ENCODE measurements at places on chromosomes 16 and 17.

GRCh38 chr17:55783684-55784245, 32.9 kb downstream of the PCTP start:
- DNase-seq: peak; percentile 86

GRCh38 chr16:29734786-29735185, 11.0 kb downstream of the C16orf54 start:
- DNase-seq: no peak

DNA sequence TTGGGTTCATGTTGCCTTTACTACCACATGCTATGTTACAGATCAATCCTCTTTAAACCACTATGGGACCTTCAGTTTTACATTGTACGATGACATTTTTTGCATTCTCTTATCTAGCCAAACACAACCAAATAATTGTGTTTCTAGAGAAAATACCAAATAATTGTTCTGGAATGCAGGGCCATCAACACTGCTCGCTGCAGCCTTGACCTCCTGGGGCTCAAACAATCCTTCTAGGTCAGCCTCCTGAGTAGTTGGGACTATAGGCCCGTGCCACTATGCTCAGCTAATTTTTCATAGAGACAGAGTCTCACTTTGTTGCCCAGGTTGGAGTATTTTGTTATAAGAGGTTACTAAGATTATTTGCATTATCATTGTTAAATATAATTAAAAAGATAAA, 237.5 kb upstream of the PMFBP1 start:
- no peak for DNase-seq

DNA sequence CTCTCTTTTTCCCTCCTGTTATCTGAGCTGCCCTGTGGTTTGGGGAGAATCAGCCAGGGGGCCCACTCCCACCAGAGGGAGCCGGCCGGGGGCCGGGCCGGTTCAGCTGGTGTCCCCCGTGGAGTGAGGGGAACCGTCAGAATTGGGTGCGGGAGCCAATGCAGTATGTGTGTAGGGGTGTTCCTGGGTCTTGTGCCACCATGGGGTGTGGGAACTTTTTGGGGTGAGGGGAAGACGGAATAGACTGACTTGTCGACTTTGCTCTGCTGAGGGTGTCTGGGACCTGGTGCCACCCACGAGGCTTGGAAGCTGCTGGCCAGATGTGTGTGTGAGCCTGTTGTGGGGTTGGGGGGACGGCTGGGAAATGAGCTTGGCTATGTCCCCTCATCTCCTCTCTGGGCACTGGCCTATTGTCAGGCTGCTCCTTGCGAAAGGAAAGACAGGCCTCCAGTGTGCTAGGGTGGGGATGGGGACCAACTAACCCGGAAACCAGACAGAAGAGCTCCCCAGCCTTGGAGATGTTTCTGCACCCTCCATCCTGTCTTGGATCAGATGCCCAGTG, 9.9 kb downstream of the RARA start:
- no peak for DNase-seq

DNA sequence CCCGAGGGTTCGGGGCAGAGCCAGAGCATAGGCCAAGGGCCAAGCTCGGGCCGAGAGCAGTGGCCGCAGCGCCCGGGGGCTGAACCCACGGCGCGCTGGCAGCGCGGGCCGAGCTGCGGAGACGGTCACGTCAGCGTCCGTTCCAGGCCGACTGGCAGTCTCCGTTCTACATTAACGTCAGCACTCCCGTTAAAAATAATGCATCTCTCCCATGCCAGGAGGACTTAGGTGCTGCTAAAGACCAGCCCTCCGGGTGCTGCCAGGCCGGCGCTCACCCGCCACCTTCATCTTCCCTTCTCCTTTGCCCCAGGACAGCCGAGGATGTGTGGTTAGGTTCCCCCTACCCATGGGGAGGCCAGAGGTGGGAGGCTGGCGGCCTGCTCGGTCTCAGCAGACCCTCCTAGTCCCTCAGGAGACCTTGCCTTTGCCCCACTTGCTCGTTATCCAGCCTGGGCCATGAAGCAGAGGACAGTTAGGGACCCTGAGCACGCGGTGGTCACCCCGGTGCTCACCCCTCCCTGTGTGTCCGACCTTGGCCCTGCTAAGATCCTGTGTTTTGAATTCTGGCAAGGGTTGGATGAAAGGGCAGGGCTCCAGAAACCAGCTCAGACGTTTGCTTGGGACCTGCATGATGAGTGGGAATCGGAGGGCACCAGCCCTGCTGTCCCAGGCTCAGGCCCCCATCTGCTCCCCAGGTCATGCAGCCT, 572 bp downstream of the MPG start:
- DNase-seq: peak; percentile 76

GRCh38 chr17:4007346-4008081, 43.3 kb upstream of the ATP2A3 start:
- no peak for DNase-seq

- peak; percentile 94 for DNase-seq
These were observed 822 bp upstream of the ZSCAN10 start for GRCh38 chr16:3099732-3100499.

- no peak for DNase-seq
These were observed 164.9 kb downstream of the IRF8 start for GRCh38 chr16:86063760-86064405.
